ENCODE measurements at places on chromosomes 7 and 10.

- DNase-seq = peak; percentile 51
These were observed 39.7 kb downstream of the TES start for GRCh38 chr7:116249969-116250553.

DNA sequence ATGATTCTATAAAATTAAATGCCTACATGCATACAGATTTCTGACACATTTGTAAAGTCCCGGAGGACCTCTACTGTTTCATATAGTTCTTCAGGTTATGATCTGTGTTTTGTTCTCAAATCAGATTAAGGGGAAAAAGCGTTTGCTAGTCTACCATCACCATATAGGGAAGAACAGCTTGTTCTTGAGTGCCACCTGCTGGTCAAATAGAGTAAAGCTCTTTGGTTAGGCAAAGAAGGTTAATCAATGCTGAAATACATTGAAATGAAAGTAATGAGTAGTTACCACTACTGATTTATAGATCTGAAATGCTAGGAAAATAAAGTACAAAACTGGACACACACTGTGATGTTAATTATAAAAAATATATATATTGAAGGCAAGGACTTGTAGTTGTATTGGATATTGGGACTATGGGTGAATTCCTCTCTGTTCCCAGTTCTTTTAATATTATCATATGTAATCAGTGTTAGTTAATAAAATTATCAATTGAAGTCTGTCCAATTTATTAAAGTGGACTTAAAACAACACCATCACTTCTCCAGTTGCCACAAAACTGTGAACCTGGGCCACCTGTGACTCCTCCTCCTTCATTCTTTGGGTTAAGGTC is 72.6 kb upstream of the PDLIM1 start:
- DNase-seq = peak; percentile 69

- DNase-seq = no peak
These were observed 49.8 kb upstream of the DUSP5 start for GRCh38 chr10:110447886-110448285.

- DNase-seq = peak; percentile 46
These were observed 102.7 kb downstream of the FAM53B start for GRCh38 chr10:124641282-124642087.

- DNase-seq = peak; percentile 54
These were observed 26.7 kb upstream of the CD36 start for GRCh38 chr7:80611779-80612178.

GRCh38 chr10:10685566-10685965 is 332.1 kb upstream of the CELF2 start:
- no peak for DNase-seq

DNA sequence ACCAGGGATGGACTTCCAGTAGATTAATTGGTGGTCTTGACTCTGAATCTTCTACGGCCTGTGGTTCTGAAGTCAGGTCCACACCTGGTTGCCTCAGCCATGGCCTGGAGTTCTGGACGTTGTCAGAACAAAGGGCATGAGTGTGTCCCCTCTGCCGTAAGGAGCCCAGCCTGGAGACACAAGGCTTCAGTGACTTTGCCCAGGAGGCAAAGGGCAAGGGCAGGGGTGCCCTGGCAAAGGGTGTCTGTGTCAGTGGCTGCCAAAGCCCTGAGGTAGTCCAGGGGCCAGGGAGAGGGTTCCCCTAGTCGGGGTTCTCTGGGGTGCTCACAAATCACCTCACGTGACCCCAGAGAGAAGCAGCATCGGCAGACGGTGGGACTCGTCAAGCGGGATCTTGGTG is 273.2 kb upstream of the ZNF32 start:
- DNase-seq = no peak

DNA sequence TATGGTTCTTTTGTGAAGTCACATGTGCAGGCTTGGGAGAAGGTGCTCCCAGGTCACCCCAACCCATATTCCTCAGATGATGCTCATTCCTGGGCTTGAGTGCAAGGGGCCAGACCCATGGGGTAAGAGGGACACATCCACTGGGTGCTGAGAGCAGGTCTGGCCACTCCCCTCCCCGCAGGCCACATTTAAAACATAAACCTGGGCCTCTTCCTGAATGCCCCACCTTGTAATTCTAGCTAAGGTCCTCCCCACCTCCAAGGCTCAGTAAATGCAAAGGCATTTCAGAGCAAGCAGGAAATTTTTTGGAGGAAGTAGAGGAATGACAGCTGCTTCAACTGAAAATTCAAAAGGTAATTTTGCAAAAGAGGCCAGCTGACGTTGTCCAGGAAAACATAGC is 172.5 kb downstream of the ARHGAP21 start:
- no peak for DNase-seq

GRCh38 chr10:30686708-30687107 is 57.2 kb upstream of the LYZL2 start:
- DNase-seq = no peak

GRCh38 chr7:85095366-85095765 is 91.5 kb downstream of the SEMA3D start:
- DNase-seq = peak; percentile 21

- DNase-seq = no peak
These were observed 181.9 kb upstream of the PRSS58 start for GRCh38 chr7:142439739-142440138.

- no peak for DNase-seq
These were observed 3.1 kb upstream of the HOXA10 start for GRCh38 chr7:27176962-27177794.

GRCh38 chr7:69411466-69411865 is 186.8 kb upstream of the AUTS2 start:
- DNase-seq = no peak

DNA sequence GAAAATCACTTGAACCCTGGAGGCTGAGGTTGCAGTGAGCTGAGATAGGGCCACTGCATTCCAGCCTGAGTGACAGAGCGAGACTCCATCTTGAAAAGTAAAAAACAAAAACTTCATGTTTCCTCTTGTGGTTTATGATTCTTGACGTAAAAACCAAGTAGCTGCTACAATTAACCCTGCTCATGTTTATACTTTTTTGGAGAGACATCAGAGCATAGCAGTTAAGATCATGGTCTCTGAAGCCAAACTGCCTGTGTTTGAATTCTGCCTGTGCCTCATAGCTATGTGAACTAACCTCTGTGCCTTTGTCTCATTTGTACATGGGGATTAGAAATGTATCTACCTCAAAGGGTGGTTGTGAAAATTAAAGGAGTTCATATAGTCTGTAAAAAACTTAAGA is 27.2 kb downstream of the SUV39H2 start:
- no peak for DNase-seq

DNA sequence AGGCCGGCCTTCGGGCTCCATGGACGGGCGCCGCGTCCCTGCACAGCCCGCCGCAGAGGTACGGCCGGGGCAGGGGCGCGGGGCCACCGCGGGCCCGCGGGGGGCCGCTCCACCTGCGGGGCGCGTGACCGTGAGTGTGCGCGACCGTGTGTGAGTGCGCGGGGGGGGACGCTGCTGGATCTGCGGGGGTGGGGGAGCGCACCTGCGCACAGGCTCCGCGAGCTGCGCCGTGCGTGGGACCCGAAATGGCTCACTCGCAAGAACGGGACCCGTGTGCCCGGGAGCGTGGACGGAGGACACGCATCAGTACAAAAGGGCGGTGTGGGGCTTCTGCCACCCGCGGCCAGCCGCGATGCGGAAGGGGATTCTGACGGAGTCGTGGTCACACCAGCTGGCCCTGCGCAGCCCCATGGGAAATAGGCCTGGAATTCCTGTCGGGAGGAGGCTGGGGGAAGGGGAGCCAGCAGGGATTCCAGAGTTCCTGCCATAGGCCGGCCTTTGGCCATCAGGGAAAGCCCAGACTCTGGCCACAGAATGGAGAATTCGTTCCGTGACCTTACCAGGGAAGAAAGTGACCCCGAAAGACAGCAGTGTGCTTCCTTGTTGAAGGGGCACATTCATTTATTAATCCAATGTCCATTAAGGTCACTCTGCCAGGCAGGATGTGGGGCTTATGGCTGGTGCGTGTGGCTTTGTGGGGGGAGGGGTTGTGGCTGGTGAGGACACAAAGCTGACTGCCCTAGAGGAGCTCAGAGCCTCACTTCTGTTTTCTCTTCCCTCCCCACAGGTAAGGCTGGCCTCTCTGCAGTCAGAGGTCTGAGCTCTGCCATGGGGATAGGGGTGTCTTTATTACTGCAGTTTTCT is 494 bp downstream of the REPIN1 start:
- peak; percentile 71 for DNase-seq

DNA sequence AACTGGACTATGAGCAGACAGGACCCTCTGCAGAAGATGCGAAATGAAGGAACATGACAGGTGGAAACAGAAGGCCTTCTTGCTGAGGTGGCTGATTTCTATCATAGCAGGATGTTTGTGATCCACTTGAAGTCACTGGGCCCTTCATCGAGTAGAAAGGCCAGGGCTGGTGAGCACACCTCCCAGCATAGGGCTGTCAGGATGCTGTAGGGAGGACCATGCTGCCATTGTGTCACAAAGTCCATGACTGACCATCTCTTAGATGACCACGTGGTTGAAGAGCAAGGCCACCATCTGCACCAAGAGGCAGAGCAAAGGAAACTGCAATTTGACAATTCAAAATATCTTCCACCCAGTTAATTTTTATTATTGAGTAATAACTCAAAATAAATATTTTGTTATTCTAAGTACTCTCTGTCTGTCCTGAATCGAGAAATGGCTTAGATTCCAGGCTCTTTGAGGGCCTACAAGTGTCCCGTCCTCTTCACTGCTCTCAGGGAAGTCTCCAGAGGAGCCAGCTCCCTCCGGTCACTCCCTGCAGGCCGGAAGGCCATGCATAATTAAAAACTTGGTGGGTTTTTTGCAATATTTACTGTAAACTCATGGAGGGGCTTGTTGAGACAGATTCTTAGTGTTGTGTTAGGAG is 249.3 kb upstream of the ZMIZ1 start:
- no peak for DNase-seq

- DNase-seq = no peak
These were observed 144.3 kb downstream of the KCNMA1 start for GRCh38 chr10:77493239-77493806.

GRCh38 chr7:98178321-98178720 is 32.9 kb upstream of the BHLHA15 start:
- no peak for DNase-seq

DNA sequence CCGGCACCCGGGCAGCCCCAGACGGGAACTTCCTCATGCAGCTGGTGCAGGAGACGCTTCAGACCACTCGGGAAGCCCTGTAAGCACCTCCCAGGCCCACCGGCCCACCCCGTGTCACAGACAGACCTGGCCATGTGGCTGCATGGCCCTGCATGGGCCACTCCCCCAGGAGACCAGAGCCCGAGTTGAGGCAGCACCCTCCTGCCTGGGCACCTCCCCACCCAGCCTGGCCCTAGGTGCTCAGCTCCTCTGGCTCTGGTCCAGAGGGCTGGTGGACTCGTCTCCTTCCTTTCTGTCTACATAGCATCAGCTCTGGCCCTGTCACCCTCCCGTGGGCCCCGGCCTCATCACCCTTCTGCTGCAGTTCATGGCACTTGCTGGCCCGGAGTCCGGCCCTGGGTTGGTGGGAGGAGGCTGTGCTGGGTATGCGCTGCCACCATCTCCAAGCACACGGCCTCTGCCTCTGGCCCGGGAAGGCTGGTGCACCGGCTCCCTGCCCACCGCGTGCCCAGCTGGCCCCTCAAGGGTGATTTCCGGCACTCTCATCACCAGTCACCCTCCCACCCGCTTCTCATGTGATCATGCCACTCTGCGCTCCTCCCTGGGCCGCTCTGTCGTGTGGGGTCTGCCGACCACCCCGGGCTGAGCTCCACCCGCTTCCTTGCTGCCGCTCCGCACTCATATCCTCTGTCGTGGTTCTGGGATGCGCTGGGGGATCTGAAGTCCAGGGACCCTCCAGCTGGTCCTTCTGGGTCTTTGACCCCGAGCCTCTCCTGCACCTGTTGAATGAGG is 53.1 kb upstream of the DPYSL4 start:
- DNase-seq = no peak

DNA sequence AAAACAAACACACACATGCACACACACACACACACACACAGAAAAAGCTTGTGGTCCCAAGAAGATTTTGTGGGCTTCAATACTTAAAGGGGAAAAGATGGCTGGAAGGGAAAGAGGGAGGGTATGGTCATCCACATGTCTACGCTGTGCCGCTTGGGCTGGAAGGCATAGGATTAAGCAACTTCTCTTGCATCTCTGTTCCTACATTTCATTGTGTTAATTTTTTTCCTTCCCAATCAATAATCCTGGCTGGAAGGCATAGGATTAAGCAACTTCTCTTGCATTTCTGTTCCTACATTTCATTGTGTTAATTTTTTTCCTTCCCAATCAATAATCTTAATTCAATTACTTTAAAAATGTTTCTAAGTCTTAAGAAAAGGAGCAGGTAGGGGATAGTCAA is 30.6 kb downstream of the C10orf120 start:
- no peak for DNase-seq

DNA sequence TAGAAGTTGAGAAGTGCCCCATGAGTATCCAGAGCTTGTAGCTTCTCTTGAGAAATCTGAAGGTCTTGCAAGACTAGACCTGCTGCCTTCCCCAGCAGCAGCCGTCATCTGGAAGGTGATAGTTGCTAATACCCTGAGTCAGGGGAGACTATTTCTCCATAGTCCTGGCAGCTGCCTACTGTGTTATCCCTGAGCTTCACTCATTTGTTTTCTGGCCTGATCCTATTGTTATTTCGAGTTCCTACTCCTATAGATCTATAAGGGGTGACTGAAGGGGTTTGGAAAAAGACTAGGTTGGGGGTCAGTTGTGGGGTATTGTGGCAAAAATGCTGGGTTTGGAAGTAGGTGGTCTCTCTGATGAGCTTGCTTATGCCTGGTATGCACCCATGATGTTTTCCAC is 297.8 kb downstream of the CNTNAP2 start:
- DNase-seq = no peak

- no peak for DNase-seq
These were observed 104.2 kb downstream of the NPY start for GRCh38 chr7:24388212-24388611.

- no peak for DNase-seq
These were observed 70.7 kb upstream of the MKX start for GRCh38 chr10:27816320-27816719.

DNA sequence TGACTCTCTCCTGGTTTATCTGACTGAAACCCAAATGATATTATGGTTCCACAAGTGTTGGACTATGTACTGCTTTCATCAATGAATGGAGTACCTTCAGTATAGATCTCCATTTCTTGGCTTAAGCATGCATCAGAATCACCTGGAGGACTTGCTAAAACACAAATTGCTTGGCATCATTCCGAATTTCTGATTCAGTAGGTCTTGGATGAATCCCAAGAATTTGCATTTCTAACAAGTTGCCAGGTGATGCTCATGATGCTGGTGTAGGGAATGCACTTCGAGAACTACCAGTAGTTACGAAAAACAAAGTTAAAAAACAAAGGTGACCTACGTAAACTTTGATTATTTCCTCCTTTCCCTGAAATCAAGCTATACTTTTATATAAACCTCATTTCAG is 119.0 kb upstream of the FEZF1 start:
- DNase-seq = no peak

DNA sequence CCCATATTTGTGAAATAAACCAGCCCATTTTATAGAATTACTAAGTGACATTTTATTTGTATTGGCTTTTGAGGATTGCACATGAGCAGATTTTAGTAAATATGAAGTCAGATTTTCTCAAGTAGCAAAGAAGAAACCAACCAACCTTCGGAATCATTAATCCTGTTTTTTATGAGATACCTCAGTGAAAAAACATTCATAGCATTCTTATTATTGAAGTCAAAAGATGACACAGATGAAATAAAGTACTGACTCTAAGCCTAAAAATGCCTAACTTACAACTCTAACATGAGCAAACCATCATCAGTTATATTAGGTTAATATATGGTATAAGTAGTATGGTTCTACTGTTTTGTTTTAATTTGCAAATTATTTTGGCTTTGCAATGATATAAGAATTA is 59.9 kb upstream of the AGBL3 start:
- DNase-seq = no peak

Data from fibroblast of skin of scalp (primary cell).